H9 (cell line): ENCODE measurements at places on chromosomes 5 and 9. TPM values are rescaled to one million over a fixed set of nuclear protein-coding genes. Genes with fewer than 3 reads are reported as not detected.

GRCh38 chr9:108117795-108118194, 628.2 kb upstream of the KLF4 start:
- H3K27me3 ChIP-seq: no peaks in the 10 kb centered on the region
- H3K27ac ChIP-seq: no peak overlapping the region
- H3K36me3 ChIP-seq: peaks cover 3% of the 10 kb centered on the region; the same call in 1 of the 3 replicates
- DNase-seq: no peak
- no peak overlapping the region for H3K4me3 ChIP-seq
- no peaks in the 10 kb centered on the region for H3K4me1 ChIP-seq

GRCh38 chr9:97179616-97180015, 127.8 kb upstream of the CCDC180 start:
- peaks cover 96% of the 10 kb centered on the region for H3K36me3 ChIP-seq
- H3K27me3 ChIP-seq: no peaks in the 10 kb centered on the region
- no peak overlapping the region for H3K4me3 ChIP-seq
- no peaks in the 10 kb centered on the region for H3K4me1 ChIP-seq

DNA sequence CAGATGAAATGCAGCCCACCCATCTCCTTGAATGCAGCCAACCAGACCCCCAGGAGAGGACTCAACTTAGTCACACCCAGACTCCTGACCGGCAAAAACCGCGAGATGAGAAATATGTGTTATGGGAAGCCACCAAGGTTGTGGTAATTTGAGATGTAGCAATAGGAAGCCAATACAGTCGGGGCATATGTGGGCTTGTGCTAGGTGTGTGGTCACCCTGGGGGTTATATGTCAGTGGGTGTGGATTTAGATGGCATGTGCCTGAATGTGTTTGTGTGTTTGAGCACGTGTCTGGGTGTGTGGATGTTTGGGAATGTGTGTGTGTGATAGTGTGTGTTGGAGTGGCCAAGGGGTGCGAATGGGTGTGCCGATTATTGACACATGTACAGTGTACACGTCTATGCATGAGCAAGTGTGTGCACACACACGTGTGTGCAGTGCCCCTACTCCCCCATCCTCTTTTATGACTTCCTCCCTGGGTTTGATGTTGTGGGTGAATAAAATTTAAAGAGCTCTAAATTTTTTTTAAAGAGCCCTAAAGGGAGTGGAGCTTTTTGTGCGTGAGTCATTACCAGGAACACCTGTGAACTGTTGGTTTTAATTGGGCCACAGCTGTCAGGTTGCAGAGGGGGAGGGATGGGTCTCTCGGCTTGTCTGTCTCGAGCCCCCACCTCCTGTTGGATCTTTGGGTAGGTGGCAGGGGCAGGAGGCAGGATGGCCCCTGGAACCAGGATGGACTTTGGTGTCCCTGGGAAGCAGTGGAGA, 86.8 kb downstream of the LHX2 start:
- H3K27ac ChIP-seq: no peak overlapping the region
- H3K27me3 ChIP-seq: no peaks in the 10 kb centered on the region
- no peak for DNase-seq
- H3K36me3 ChIP-seq: no peaks in the 10 kb centered on the region
- H3K4me3 ChIP-seq: no peak overlapping the region

Gene FOXI1
- total RNA-seq: not detected in 2 replicates
